ENCODE measurements at places on chromosomes 2 and 18. TPM values are rescaled to one million over a fixed set of nuclear protein-coding genes. Genes with fewer than 3 reads are reported as not detected.

The IL37 gene
- not detected for total RNA-seq

The UGT1A3 gene
- total RNA-seq: not detected

The LCLAT1 gene
- 15.8 TPM for total RNA-seq

The GKN2 gene
- not detected for total RNA-seq

The IRS1 gene
- 15.2 TPM for total RNA-seq

The ZBTB14 gene
- 8.2 TPM for total RNA-seq

Data from right cardiac atrium (tissue), 5 donors.